ENCODE measurements at places on chromosomes 1 and 21.
A peak's percentile ranks its signal among the peaks of the same experiment; 100 is the strongest.

- H3K4me1 ChIP-seq = peaks cover 13% of the 10 kb centered on the region
- H3K27ac ChIP-seq = no peak overlapping the region
- no peaks in the 10 kb centered on the region for H3K27me3 ChIP-seq
- DNase-seq = no peak
- no peak overlapping the region for H3K4me3 ChIP-seq
Observed at GRCh38 chr1:76583235-76583868, 283.9 kb upstream of the ST6GALNAC5 start.

GRCh38 chr1:36511804-36512798 lies 29.4 kb upstream of the CSF3R start:
- H3K36me3 ChIP-seq = no peaks in the 10 kb centered on the region
- no peaks in the 10 kb centered on the region for H3K27me3 ChIP-seq
- no peak for DNase-seq
- H3K4me1 ChIP-seq = no peaks in the 10 kb centered on the region
- no peak overlapping the region for H3K27ac ChIP-seq
- H3K4me3 ChIP-seq = no peak overlapping the region

DNA sequence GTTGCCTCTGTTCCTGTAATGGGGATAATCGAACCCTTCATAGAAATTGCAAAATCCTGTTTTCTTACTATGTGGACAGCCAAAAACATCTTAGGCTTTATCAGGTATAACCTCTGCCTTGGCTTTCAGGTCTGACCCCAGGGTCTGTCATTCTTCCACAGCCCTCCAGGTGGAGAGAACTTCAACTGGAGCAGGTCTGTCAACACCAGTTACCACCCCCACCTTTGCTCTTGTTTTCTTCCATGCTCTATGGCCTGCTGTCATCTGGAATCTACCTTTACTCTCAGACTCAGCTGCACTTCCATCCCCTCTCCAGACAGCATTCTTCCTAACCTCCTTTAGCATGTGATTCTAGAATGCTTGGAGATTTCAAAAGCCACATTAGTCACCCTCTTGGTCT lies 10.4 kb upstream of the GJA9 start:
- no peaks in the 10 kb centered on the region for H3K4me1 ChIP-seq
- no peak overlapping the region for H3K4me3 ChIP-seq
- H3K27me3 ChIP-seq = no peaks in the 10 kb centered on the region
- no peaks in the 10 kb centered on the region for H3K36me3 ChIP-seq

DNA sequence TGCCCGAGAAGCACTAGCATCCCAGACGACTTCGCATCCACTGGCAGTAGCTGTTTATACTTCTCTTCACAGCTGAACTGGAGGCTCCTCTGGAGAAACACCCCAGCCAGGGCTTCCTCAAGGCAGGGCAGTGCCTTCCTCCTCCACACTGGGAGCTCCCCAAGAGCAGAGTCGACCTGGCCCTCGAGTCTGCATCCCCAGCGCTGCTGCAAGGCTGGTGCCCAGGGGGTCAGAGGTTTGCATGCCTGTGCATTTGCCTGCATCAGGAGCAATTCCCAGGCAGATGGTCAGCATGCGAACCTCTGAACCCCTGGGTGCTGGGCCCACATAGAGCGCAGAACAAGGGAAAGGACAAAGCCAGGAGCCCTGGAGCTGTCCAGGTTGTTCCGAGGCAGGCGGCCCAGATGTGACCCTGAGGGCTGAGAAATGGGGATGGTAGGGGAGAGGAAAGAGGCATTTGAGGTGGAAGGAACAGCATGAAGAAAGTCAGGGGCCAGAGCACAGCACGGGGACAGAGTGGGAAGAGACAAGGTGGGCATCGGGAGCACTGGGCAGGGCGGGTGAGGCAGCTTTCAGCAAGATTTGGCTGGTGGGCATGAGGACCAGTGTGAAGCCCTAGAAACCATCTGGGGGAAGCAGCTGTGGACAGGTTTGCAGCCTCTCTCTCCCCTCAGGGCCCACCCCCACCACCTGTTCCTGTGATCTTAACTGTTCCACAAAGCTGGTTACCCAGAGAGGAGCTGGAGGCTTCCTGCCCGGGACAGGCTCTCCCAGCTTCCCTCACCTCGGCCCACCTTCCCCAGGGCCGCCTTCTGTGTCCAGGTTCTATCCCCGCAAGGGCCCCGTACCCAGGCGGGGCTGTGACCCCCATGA lies 6.4 kb upstream of the S100A8 start:
- DNase-seq = no peak
- H3K36me3 ChIP-seq = no peaks in the 10 kb centered on the region
- no peak overlapping the region for H3K27ac ChIP-seq
- H3K4me3 ChIP-seq = no peak overlapping the region

DNA sequence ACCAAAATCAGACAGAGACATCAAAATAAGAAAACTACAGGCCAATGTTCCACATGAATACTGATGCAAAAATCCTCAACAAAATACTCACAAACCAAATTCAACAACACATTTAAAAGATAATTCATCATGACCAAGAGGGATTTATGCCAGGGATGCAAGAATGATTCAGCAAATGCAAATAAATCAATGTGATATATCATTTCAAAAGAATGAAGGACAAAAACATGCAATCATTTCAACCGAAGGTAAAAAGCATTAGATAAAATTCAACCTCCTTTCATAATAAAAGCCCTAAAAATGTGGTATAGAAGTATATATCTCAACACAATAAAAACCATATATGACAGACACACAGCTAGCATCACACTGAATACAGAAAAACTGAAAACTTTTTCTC lies 81.5 kb upstream of the LYPLAL1 start:
- no peak overlapping the region for H3K4me3 ChIP-seq
- no peak for DNase-seq
- no peaks in the 10 kb centered on the region for H3K36me3 ChIP-seq
- H3K4me1 ChIP-seq = no peaks in the 10 kb centered on the region

GRCh38 chr1:244326757-244327156 lies 125.0 kb downstream of the ADSS2 start:
- no peak overlapping the region for H3K27ac ChIP-seq
- no peaks in the 10 kb centered on the region for H3K36me3 ChIP-seq
- no peak overlapping the region for H3K4me3 ChIP-seq

DNA sequence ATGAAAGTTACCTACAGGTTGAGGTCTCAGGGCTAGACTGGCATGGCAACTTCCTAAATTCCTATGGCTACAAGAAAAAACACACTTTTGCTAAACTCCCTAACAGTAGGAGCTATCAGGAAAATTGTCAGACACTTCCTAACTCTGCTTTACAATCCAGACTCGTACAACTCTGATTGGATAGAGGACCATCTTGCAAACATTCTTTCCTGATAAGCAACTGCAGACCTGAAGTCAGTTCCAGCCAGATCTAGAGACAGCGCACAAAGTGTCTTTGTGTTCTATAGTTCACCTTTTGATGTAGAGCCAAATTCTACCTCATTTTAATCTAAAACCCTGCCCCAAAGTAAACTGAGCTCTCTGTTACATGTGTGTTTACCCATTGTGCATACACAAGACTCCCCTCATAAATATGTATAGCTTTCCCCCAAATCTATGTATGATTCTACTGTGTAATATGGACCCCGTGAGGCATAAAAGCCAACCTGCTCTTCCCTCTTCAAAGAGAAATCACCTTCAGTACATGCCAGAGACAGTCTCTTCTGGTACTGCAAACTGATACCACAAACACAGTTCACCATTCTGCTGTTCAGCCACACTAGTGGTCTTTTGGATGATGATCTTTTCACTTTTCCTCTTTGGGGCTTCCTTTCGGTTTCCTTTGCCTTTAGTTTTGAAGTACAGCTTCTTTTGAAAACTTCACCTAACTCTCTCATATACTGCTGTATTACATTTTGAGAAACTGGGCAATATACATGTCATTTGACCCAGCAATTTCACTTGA lies 21.7 kb downstream of the ZP4 start:
- H3K4me1 ChIP-seq = no peaks in the 10 kb centered on the region
- H3K36me3 ChIP-seq = no peaks in the 10 kb centered on the region
- peak; percentile 58 for DNase-seq
- no peak overlapping the region for H3K27ac ChIP-seq
- no peak overlapping the region for H3K4me3 ChIP-seq

DNA sequence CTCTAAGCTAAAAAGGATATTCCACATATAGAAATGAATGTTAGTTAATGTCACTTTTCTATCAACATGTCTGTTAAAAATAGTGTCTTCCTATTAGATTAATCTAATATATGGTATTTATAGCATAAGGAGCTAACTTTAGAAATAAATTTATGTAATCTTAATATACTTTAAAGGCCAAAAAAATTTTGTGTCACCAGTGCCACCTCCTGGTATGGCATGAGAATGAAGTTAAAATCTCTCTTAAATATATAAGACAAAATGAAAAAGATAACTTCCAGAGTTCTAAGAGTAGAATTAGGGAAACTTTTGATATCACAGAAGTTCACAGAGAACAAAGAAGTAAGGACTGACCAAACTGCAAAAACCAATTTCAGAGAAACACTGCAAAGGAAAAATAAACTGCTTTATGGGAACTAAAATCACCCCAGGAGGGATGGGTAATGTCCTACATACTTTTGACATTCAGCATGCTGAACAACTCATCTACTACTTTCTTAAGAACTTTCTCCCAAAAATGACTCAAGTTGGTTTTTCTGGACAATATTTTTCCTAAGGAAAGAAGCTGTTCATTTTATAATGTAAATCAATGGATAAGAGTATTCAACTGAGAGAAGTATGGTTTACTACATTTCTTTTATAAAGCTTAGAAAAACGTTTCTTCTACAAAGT lies 82.8 kb downstream of the TRIM33 start:
- no peaks in the 10 kb centered on the region for H3K27me3 ChIP-seq
- no peak overlapping the region for H3K27ac ChIP-seq
- DNase-seq = peak; percentile 13
- H3K4me3 ChIP-seq = no peak overlapping the region

DNA sequence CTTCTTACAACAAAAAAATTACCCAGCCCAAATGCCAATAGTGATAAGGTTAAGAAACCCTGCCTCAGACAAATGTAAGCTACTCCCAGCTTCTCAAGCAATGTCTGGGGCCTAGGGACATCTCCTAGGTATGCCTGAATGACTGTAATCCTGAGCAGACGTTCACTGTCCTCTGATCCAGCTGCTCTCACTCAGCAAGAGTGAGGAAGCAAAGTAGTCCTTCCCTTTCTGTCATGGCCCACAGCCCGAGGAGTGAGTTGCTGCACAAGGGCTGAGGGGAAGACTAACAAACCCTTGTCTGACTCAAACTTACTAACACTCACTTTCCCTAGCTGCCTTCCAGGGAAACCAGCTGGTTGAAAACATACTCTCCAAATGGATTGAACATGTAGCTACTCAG lies 124.9 kb upstream of the TNFSF4 start:
- H3K4me1 ChIP-seq = no peaks in the 10 kb centered on the region
- H3K27me3 ChIP-seq = no peaks in the 10 kb centered on the region

- peak; percentile 96 for DNase-seq
Observed at GRCh38 chr1:23554481-23555269, 4.6 kb downstream of the ID3 start.

DNA sequence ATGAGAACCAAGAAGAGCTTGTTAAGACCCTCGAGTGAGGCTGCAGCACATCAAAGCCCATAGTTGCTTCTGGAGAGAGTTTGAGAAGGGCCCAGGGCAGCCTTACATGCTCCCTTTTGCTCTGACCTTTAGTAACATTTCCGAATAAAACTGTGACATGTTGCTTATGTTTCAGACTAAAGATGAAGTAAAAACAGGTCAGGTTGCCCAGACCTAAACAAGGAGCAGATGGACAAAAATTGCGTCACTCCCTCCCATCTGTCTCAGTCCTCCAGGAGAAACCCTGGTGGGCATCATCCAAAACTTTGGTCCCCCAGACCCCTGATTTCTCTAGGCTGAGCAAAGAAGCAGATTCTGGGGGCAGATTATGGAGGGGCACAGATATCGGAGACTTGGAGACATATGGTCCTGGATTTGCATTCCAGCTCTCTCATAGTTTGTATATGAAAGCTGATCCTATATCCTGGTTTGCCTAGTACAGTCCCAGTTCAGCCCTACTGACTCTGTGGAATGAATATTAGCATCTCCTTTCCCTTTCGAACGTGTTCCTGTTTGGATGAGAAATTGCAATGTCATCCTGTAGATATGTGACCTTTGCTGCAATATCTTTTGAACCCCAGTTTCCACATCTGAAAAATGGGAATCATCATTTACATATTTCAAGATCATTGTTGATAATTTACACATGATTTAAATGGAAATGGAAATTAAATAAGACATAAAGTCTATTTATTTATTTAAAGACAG lies 304.9 kb upstream of the USP24 start:
- no peaks in the 10 kb centered on the region for H3K27me3 ChIP-seq
- DNase-seq = no peak
- H3K4me1 ChIP-seq = no peaks in the 10 kb centered on the region
- no peaks in the 10 kb centered on the region for H3K36me3 ChIP-seq
